ENCODE measurements at places on chromosomes 7 and 10.

- DNase-seq, result no peak
Observed at GRCh38 chr7:77458786-77459185, 42.6 kb upstream of the GSAP start.

DNA sequence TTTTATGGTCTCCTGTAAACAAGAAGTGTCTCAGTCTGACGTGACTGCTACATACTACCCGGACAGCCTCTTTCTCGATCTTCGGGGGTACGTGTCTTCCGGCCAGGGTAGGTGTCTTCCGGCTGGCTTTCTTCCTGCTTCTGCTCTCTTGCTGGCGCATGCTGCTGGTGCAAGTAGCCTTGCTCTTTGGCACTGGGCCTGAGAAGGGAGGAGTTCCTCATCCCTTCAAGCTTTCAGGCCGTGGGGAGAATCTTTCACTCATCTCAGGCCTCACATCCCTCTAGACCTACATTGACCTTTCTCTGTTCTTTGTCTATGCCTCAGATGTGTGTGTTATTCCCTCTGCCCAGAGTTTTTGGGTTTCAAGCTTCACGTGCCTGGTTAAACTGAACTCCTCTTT is 130.4 kb downstream of the JCAD start:
- no peak for DNase-seq

- DNase-seq, result no peak
Observed at GRCh38 chr10:30368065-30368718, 19.1 kb upstream of the MTPAP start.

- no peak for DNase-seq
Observed at GRCh38 chr10:100267239-100268104, at the start of gene CWF19L1. Gene CWF19L1 (minus strand): TSS chr10:100267638. CDS start chr10:100267593, 45 bp downstream.

DNA sequence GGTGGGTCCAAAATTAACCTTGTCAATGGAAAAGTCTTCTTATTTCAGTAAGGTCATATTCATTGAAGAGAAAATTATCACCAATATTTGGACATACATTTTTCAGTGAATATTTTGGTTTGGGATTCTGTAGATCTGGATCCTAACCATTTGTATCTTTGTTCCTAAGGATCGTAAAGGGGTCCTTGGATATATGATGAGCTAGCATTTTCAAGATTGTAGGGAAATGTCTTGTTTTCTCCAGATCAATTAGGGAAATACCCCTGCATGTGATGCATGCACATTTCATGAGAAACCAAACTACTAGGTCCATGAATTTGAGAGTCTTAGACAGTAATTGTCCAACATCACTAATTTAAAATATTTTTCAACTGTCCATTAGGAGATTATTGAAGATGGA is 18.0 kb downstream of the DNTT start:
- no peak for DNase-seq

- no peak for DNase-seq
Observed at GRCh38 chr10:128855618-128856428, 611.2 kb upstream of the MGMT start.

DNA sequence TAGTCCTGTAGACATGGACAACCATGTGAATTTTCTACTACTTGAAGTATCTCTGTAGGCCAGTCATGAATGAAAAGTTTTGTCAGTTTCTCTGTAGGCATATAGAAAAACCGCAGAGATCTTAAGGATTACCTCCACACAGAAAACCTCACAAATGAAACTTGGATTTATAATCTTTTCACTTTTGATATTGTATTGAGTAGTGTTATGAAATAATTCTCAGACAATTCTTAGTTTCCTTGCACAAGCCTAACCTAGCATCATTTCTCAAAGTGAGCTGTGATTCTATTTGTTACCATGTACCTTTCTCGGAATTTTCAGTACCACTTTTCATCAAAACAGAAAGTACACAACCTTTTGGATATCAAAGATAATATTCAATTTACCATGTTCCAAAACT is 51.4 kb upstream of the OIT3 start:
- DNase-seq, result no peak

DNA sequence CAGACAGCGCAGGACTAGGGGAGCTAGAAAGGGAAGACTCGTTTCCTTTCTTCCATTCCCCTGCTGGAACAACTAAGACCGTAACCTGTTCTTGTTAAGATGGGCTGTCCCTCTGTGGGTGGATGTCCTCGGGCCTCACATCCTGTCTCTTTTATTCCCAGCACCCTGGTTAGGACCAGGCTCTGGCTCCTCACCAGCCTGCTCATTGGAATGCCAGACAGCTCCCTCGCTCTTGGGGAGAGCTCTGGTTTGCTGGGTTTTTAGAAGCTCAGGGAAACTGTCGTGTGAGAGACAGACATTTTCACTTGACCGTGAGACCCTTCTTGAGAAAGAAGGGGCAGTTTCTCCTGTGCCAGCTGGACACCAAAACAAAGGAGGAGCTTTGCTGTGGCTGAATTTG is 58.1 kb upstream of the HABP2 start:
- DNase-seq, result no peak

DNA sequence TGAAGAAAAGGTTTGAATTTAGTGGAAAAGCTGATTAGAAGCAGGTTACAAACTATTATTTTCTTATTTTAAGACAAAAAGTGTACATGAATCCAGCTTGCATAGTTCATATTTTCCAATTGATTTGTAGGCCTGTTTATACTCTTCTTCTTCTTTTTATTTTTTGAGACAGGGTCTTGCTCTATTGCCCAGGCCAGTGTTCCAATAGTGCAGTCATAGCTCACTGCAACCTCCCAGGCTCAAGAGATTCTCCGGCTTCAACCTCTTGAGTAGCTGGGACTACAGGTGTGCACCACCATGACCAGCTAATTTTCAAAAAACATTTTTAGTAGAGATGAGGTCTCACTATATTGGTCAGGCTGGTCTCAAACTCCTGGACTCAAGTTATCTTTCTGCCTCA is 45.0 kb downstream of the ARL4A start:
- DNase-seq, result no peak

- no peak for DNase-seq
Observed at GRCh38 chr7:128405471-128406313, 4.1 kb downstream of the IMPDH1 start.

DNA sequence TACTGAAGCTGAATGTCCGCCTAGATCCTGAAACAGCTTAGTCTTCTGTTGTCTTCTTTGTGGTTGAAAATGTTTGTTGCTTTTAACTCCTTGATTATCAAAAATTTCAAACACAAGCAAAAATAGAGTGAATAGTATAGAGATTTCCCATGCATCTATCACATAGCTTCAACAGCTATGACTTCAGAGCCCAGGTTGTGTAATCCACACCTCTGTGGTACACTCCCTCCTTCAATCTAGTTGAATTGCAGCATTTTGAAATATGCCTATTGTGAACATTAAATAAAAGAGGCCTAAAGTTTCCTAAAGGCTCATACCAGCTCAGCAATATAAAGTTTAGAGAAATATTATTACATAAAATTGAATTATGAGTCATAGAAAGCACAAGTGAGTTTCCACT is 204.7 kb upstream of the HDAC9 start:
- no peak for DNase-seq

DNA sequence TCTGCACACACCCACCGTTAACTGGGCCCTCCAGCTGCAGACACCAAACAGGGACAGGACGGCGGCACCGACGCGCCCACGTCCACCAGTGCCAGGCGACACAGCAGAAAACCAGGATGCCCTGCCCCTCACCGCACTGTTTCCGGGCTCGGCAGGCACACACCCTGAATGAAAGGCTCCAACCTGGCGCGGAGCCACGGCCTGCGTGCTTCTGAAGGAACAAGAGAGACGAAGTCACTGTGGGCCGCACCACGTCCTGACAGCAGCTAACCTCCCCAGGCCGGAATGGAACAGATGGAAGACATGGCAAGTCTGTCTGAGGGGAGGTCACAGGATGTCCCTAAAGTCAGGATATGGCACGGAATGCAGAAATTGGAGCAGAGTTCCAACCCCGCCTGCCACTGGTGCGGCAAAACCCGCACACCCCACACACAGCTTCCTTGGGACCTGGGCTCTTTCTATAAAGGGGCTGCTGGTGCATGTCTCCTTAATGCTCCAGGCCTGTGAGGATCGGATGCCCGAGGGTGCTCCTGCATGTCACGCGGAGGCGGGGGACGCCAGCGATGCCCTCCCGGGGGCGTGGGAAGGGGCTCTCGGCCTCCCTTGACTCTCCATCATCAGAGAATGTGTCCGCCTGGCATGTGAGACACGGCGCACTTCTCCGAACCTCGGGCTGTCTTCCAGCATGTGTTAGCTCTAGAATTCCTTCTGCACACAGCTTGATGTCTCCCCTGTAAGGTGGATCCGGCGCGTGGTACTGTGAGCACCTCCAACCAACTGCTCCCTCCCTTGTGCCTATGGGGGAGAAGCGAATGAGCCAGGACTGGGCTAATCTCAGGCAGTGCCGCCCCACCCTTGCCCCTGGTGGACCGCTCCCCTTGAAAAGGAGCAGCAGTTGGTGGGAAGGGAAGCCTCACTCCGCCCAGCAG is 3.9 kb upstream of the GPER1 start:
- DNase-seq, result no peak

DNA sequence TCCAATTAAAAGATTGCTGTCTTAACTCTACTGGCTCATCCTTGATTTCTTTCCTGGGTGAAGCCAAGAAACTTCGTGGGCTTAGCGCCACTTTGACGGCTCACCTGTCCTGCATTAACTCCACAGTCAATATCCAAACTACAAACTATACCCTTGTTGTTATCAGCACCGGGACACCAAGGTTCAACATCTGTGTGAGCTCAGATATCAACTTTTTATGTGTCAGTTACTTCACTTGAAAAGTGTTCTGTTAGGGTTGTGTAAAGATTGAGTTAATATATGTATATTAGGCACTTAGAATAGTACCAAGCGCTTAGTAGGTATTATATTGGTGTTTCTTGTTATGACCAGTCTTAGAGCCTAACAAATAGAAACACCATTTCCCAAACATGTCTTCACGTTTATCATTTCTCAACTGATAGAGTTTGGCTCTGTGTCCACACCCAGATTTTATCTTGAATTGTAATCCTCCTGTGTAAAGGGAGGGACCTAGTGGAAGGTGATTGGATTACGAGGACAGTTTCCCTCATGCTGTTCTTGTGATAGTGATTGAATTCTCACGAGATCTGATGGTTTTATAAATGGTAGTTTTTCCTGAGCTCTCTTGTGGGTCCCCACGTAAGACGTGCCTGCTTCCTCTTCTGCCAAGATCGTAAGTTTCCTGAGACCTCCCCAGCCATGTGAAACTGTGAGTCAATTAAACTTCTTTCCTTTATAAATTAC is 19.0 kb upstream of the ST8SIA6 start:
- DNase-seq, result no peak

DNA sequence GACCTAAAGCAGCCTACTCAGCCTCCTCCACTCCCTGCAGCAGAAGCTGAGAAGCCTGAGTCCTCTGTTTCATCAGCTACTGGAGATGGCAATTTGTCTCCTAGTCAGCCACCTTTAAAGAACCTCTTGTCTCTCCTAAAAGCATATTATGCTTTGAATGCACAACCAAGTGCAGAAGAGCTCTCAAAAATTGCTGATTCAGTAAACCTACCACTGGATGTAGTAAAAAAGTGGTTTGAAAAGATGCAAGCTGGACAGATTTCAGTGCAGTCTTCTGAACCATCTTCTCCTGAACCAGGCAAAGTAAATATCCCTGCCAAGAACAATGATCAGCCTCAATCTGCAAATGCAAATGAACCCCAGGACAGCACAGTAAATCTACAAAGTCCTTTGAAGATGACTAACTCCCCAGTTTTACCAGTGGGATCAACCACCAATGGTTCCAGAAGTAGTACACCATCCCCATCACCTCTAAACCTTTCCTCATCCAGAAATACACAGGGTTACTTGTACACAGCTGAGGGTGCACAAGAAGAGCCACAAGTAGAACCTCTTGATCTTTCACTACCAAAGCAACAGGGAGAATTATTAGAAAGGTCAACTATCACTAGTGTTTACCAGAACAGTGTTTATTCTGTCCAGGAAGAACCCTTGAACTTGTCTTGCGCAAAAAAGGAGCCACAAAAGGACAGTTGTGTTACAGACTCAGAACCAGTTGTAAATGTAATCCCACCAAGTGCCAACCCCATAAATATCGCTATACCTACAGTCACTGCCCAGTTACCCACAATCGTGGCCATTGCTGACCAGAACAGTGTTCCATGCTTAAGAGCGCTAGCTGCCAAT is 202.2 kb downstream of the ZEB1 start:
- no peak for DNase-seq

DNA sequence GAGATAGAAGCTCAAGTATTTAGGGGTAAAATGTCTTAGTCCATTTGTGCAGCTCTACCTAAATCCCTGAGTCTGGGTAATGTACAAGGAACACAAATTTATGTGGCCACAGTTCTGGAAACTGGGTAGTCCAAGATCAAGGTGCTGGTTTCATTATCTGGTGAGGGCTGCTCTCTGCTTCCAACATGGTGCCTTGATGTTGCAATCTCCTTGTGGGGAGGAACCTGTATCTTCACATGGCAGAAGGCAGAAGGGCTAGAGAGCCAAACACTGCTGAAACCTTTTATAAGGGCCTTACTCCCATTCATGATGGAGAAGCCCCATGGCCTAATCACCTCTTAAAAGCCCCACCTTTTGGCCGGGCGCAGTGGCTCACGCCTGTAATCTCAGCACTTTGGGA is 8.7 kb upstream of the BAZ1B start:
- DNase-seq, result no peak

DNA sequence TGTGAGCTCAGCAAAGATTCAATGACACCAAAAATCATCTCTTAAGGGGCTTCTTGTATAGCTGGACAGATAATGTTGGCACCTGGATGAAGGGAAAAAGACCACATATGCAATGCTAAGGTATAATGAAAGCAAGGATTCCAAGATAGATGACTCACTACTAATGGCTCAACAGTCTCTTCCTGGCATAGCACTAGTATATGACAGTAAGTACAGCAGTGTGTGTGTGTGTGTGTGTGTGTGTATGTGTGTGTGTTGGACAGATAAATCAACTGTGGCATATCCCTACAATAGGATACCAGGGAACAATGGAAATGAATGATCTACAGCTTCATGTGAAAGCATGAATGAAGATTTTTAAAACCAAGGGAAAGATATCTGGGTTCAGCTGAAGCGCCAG is 257.1 kb downstream of the SFMBT2 start:
- DNase-seq, result no peak

- DNase-seq, result no peak
Observed at GRCh38 chr10:11156480-11156879, 138.8 kb downstream of the CELF2 start.

- no peak for DNase-seq
Observed at GRCh38 chr7:48575516-48575915, 348.8 kb upstream of the CDC14C start.

DNA sequence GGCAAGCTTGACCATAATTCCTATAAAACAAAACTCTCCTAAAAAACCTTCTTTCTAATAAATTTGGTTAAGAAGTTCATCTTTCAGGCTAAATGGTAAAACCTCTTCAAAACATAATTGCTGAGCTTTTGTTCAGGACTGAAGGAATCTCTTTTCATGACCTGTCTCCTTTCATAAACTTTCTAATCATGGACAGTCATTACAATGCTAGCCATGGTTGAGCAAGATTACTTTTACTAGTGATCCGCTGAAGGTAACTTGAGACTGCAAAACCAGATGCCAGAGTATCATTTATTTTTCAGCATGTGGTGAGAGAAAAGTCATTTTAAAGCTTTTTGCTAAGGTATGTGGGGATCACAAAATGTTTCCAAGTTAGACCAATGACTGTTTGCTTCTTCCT is 186.4 kb upstream of the RHOBTB1 start:
- DNase-seq, result no peak
